ENCODE measurements at places on chromosomes 12 and 14.
A peak's percentile ranks its signal among the peaks of the same experiment; 100 is the strongest.

GRCh38 chr14:78319887-78320635 is 149.9 kb downstream of the NRXN3 start:
- no peak for DNase-seq

DNA sequence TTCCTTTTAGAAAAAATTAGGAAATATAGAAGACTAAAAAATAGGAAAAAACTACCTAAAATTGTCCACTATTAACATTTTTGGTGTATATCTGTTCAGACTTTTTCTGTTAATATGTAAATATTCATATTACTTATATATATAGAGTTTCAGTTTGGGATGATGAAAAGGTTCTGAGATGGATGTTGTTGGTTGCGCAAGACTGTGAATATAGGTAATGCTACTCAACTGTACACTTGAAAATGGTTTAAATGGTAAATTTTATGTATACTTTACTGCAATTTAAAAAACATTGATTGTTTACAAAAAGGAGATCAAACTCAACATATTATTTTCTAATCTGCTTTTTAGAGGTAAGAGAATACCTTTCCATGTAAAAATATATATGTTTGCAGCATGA is 200.9 kb downstream of the RAD51B start:
- no peak for DNase-seq

DNA sequence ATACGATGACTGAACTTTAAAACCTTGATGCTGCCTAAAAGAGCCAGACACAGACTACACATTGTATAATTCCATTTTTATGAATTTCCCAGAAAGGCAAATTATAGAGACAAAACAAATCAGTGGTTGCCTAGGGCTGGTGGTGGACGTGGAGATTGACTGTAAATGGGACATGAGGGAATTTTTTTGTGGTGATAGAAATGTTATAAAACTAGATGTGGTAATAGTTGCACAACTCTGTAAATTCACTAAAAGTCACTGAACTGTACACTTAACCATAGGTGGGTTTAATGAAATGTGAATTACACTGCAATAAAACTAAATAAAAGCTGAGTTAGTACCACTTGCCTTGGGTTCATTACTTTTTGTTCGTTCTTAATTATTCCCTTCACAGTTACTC is 72.1 kb downstream of the PLEKHA5 start:
- DNase-seq = no peak

DNA sequence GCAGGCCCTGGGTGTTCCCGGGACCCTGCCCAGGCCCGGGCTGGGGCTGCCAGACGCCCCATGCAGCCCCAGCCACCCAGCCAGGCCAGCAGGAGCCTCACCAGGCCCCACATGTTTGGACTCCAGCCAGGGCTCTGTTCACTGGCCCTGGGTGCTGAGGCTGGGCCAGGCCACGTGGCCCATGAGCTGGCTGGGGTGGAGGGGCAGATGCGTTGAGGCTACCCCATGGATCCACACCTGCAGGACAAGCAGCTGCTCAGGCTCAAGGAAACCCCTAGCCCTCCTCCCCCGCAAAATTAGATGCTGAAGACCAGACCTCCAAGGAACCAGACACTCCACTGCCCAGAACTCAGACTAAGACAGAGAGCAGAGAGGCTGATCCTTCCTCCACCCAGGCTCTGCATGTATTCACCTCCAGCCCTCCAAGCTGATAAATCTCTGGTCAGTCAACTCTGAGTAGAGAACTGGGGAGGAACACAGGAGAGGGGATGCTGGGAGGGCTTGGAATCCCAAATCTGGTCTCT is 1.6 kb downstream of the CDH24 start:
- DNase-seq = no peak

DNA sequence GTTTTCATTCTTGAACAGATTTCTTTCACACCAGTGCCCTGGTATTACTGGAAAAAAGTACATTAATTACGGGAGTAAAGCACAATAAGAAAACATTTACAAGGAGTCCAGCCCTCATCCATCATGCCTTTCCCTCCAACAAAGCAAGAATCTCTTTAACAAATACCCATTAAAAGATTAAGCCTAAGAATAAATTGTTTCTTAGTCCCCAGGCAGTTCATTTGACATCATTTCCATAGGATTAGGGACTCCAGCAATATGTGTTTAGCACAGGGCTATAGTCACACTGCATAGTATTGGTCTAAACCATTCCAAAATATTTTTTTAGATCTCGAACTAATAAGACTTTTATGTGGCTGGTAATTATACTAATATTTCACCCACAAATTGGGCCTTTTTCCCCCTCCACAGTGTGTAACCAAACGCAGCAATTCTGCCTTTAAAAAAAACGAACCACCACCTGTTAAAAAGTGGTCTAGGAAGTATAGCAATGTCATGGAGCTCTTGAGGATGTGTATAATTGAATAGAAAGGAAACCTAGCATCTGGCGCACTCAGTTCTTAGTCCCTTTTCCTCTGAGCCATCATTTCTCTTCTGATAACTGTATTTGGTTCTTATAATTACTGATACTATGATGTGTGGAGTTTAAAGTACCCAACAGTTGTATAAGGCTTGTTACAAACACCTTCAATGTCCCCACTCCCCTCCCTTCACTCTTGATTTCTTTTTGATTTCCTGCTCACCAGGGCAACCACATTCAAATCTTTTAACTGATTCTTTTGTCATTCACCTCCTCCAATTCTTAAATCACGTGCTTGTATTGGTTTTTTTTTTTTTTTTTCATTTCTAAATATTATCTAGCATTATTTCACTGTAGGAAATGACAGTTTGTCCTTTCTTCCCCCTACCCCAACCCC is 138.7 kb downstream of the ETV6 start:
- no peak for DNase-seq

GRCh38 chr14:32129124-32129523 is 52.0 kb downstream of the ARHGAP5 start:
- DNase-seq = no peak

GRCh38 chr14:52332269-52332668 is 18.2 kb downstream of the PTGER2 start:
- DNase-seq = no peak

DNA sequence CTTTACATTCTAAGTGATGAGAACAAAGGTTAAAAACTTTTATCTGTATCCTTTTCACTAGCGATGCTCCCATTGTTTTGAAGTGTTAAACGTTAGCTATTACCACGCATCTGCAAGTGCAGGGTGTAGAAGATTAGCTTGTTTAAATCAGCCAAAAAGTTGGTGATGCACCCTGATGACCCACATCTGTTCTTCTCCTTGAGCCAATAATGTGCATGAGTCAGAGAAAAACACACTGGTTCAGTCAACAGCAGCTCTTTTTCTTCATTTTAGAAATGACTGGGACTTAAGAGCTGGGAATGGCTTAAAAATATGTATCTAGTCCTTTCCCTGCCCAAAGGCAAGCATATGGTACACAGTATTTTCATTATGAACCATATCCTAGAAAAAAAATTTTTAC is 323.5 kb upstream of the PDE3A start:
- DNase-seq = no peak

- no peak for DNase-seq
These were observed 4.3 kb downstream of the HHIPL1 start for GRCh38 chr14:99649219-99649618.

GRCh38 chr12:102454808-102455760 is 25.3 kb downstream of the IGF1 start:
- no peak for DNase-seq

DNA sequence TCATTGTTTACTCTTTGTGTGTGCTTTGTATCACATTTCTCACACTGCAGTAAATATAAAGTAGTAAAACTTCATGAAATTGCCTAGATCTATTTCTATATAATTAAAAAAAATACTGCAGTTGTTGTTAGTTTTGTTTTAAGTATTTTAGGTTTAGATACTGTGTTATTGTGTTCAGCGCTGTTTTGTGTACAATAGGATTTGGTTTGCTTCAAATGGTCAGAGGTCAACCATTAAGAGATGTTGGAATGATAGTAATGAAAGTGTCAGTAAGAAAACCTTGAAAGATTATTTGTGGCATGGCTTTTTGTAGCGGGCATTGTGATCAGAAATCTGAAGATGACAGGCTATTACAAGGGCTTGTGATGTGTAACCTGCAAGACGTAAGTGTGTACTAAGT is 67.9 kb downstream of the RAD51B start:
- DNase-seq = no peak

DNA sequence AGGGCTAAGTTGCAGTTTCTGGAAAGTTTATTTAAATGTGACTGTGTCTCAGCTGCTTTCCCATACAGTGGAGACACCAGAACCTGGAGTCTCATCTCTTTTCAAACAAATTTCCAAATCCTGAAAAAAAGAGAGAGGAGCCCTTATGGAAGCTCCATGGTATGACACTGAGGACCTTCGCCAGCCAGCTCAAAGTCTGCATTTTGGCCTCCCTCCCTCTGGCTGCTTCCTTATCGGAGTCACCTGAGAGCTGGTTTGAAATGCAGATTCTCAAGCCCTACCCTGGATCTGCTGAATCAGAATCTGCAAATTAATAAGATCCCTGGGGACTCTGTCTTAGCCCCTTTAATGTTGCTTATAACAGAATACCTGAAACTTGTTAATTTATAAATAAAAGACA is 21.7 kb upstream of the JDP2 start:
- no peak for DNase-seq

- peak; percentile 88 for DNase-seq
These were observed 87.8 kb upstream of the NCOR2 start for GRCh38 chr12:124655048-124655697.

GRCh38 chr12:56359851-56360767 is at the start of gene STAT2:
Gene STAT2 (minus strand): TSS chr12:56360107. CDS start chr12:56356571, 3,536 bp downstream.
- peak; percentile 99 for DNase-seq

- no peak for DNase-seq
These were observed 3.2 kb downstream of the MBD6 start for GRCh38 chr12:57525615-57526383.

- DNase-seq = no peak
These were observed 82.2 kb downstream of the GALNT9 start for GRCh38 chr12:132246997-132247717.

GRCh38 chr14:53113989-53114388 is 39.1 kb downstream of the DDHD1 start:
- no peak for DNase-seq

GRCh38 chr14:78840898-78841297 is 670.7 kb downstream of the NRXN3 start:
- DNase-seq = no peak

DNA sequence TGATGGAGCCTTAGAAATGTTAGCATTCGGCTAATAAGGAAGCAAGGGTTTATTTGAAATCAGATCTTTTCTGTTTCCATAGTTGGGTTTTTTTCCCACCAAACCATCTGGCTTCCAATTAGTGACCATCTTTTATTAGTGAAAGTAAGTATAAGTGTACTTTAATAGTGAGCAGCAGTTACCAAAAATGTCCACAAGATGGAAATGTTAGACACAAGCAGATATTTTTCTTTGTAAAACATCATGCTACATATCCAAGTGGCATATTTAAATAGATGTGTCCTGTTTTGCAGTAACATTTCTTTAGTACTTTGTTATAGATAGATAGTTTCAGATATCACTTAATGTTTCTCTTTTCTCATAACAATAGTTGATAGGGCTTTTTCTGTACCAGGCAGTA is 28.8 kb downstream of the YEATS4 start:
- DNase-seq = peak; percentile 48

DNA sequence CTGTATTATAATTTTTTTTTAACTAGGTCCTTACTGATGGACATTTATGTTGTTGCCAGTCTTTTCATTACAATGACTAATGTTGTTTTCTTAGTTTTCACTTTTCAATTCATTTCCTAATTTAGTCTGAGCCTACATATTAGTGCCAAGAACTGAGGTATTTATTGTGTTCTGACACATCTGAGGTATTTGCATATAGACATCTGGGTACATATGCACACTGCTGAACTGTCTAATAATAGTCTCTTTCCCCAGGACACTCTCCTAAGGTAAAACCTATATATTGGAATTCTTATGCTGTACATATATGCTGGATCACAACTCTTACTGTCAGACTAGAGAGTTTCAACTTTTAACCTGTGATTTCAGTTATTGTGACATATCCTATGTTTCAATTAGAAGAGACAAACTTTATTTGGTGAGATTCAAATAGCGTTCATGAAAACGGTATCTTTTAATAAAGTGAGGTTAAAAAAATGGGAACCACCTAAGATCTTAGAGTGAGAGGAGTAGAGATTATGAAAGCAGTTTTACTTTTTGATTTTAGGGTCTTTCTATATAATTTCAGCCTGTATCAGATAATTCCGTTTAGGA is 263.2 kb downstream of the RAD51B start:
- DNase-seq = no peak

DNA sequence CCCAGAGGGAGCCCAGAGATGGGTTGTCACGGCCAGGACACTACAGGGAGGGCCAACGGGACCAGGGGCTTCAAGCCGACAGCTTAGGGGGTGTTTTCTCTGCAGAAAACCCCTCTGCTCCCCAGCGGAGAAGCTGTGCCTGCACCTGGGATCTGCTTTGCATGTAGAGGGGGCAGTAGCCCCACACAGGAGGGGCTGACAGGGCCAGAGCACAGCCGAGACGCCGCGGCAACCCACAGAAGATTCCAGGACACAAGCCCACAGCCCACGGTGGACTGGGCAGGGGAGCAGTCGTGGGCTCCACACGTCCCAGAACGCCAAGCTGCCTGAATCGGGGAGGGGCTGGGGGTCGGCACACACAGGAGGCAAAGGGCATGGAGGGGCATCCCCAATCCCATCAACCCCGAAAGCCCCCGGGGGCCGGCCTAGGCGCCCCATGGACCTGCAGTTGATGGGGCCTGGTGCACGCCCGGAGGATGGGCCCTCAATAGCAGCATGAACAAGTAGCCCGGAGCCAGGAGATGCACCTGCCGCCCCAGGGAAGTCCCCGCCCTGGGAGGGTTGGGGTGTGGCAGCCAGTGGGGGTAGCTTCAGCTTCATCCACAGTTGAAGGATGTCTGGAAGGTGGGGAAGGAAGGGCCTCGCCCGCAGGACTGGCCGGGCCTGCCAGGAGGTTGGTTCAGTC is 30.5 kb upstream of the TMEM179 start:
- no peak for DNase-seq

- DNase-seq = no peak
These were observed 57.9 kb downstream of the KDM2B start for GRCh38 chr12:121522971-121523370.

- DNase-seq = no peak
These were observed 21.4 kb downstream of the ADCY6 start for GRCh38 chr12:48767521-48767920.

GRCh38 chr14:104220215-104221070 is 82.1 kb downstream of the KIF26A start:
- peak; percentile 83 for DNase-seq
